ENCODE measurements at places on chromosomes 4 and X.
A peak's percentile ranks its signal among the peaks of the same experiment; 100 is the strongest.

DNA sequence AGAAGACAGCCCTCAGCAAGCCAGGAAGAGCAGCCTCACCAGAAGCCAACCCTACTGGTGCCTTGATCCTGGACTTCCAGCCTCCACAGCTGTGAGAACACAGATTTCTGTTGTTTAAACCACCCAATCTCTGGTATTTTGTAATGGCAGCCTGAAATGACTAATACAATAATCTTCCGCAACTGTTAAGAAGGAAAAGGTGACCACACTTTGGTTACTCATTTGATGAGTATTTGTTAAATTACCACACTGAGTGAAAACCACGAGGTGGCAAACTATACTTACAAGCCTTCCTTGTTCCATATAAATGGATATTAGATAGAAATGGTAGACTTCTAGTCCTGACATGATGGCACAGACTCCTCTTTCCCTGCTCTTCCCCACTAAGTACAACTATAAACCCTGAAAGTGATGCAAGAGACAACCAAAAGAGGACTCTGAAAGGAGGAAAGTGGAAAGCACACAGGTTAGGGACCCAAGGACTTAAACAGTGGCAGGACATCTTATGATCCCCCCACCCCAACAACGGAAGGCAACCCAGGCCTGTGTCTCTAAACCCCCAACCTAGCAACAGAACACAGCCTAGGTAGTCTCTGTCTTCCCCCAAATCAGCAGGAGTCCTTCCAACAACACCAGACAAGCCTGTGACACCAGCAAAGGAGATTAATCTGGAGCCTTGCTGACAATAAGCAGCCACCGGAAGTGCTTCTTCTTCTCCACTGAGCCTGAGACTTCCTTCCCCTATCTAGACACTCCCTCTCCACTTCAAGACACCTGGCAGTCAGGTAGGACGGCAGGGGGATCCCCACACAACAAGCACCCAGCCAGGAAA, 12.3 kb downstream of the ZNF182 start:
- no peak for DNase-seq

DNA sequence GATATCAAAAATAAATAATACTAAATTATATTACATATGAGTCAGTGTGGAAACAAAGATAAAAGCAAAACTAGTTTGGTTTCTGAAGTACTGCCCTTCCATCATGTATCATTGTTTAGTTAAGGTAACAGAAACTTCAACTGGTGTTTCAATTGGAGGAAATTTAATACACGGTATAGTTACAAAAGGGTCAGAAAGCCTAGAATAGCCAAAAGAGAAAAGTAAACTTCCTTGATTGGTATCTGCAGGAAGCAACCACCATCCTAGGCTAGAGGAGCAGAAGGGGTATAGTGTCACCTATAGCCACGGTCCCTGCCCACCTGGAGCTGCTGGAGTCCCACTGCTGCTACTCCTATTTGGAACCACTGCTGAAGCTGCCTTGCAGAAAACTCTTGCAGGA, 185.6 kb downstream of the SLC7A11 start:
- no peak for DNase-seq

DNA sequence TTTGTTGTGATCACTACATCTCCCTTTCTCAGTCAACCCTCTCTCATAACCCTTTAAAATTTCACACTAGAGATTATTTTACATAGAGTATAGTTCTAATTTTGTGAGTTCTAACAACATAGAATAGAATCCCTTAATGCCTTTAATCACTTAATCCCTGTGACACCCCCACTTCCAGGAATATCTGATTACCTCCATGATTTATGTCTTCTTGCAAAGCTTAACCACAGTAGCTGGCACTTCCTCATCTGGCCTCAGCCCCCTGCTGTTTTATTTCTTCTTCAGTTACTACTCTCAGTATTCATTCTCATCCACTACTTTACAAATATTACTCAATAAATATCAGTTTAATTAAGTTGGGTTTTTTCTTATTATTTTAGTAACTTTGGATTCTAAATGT, 340.9 kb downstream of the CENPC start:
- DNase-seq: peak; percentile 15

GRCh38 chrX:17616936-17617335, 120.4 kb upstream of the SCML1 start:
- DNase-seq: no peak

DNA sequence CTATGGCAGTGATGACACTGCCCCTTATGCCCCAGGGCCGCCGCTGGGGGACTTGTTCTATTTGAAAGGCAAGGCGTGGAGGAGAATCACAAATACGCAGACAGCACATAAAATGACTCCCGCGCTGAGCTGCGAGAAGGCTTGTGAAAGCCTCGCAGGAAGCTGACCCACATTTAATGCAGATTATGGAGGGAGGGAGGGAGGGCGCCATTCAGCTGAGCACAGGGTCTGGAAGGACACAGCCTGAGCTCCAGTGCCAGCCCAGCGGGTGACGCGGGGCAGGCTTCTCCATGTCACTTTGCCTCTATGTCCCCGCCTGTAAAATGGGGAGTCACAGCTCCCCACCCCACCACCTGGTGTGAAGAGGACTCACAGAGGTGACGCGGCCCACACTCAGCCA, 14.3 kb downstream of the ABLIM2 start:
- no peak for DNase-seq

GRCh38 chr4:91330555-91331137, 973.1 kb upstream of the GRID2 start:
- DNase-seq: no peak

DNA sequence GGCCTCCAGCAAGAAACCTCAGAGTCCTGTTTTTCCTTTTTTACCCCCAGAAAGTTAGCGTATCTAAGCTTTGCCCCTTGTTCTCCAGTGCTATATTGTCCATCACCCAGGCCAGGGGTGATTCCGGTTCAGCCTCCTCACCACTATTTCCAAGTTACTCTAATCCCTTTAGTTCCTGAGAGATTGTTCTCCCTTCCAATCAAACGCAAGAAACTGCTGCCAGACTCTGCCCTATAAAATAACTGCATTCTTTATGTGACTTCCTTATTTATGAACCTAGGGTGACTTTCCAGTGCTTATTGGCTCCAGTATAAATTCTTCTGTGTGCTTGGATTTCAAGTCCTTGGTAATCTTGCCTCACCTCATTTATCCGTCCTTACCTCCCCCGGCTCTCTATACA, 65.7 kb downstream of the CLCN5 start:
- DNase-seq: no peak

DNA sequence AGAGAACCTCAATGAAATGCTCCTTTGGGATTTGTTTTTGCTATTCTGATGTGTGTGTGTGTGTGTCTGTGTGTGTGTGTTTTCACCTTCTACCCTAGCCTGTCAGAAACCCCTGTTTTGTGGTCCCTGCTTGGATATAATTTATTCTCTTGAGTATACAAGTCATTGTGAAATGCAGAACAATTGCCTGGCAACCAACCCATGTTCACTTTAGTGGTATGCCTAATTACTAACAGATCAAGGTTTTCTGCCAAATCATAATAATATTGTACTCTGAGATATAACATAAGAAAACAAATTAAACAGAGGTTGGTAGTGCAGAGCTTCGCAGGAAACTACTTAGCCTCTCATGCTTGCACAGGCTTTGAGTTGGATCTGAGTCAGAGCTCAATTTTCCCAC, 7.0 kb upstream of the TET2 start:
- no peak for DNase-seq

DNA sequence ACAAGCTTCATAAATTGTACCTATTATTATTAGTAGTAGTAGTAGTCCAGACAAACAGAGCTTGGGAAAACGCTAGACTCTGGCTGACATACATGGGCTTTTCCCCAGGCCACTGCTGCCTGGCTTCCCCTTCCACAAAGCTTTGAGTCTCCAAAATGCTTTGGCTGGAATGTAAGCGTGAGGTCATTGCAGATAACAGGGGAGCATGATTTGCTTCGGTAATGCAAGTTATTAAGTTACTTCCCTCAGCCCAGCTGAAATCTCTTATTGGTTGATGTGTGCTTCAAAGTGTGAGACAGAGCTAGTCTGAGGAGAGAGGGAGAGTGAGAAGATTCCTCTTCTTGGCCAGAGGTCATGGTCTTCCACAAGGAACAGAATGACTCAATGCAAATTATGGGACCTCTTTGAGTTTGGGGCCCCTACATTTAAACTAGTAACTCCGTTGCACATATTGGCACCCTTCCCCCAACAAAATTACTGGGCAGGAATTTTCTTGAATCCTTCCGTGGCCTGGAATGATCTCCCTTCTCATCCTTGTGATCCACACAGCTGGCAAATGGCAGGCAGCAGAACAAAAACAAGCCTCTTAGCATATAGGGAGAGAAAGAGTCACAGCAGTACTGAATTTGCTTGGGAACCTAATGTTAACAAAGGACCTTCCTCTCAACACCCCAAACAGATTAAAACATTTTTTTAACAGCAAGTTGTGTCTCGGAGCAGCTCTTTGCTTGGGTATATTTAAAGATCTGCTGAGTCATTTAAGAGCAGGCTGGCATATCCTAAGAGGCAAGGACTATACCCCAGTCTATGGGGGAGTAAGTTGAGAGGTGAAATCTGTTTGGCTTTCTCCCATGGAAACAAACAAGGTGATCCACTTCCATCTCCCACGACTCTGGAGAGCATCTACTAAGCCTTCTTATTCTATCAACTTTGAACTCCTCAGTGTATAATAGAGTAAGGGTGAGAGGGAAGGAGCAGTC, 19.9 kb downstream of the AR start:
- DNase-seq: no peak
